Left ventricle myocardium superior (tissue), 1 donor: ENCODE measurements at places on chromosomes 2 and 18.

- DNase-seq: no peak
Observed at GRCh38 chr2:39991298-39991697, 212.2 kb upstream of the THUMPD2 start.

DNA sequence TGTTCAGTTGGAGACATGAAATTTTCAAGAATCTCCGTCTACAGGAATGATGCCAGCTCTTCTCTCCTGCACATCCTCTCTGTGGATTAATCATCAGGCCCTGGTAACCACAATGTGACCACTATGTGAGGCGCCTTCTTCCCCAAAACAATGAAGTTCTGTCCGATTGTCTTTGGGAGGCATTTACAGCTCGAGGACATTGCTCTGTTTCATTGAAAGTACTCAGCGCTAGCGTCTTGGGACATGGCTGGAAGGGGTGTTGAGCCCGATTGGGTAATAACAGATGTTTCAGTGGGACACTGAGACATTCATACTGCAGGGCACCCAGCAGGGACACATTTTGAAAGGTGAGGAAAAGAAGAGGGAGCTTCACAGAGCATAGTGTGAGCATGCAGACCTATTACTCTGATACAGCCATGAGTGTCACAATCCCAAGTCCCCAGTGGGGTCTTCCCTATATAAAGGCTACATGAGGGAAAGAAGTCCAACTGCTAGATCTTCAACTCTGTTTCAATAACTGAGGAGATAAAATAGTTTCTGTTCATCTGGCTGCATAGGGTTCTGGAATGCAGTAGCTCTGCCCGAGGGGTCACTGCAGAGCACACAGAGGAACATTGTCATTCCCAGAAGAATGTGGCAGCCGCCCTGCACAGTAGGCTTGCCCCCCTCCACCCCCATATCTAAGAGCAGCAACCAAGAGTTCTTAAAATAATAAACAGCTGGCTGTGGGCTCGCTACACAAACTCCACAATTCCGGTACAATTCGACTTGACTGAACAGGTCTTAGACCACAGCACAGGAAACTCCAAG lies 237.3 kb downstream of the OSR1 start:
- peak; percentile 47 for DNase-seq

DNA sequence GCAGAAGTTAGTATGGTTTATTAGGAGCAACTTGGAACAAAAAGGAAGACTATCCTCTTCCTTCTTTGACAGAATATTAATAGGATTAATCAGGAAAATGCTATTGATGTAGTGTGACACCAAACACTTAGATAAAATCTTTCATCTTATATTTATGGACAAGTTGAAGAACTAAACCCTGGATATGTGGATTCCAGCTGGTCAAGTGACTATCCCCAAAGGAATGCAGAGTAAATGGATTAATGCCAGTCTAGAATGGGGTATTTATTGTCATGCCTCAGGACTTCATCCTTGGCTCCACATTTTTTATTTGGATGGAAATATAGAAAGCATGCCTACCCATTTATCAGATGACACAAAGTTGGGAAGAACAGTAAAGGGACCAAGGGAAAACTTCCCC lies 124.0 kb upstream of the TTC39C start:
- DNase-seq: no peak

DNA sequence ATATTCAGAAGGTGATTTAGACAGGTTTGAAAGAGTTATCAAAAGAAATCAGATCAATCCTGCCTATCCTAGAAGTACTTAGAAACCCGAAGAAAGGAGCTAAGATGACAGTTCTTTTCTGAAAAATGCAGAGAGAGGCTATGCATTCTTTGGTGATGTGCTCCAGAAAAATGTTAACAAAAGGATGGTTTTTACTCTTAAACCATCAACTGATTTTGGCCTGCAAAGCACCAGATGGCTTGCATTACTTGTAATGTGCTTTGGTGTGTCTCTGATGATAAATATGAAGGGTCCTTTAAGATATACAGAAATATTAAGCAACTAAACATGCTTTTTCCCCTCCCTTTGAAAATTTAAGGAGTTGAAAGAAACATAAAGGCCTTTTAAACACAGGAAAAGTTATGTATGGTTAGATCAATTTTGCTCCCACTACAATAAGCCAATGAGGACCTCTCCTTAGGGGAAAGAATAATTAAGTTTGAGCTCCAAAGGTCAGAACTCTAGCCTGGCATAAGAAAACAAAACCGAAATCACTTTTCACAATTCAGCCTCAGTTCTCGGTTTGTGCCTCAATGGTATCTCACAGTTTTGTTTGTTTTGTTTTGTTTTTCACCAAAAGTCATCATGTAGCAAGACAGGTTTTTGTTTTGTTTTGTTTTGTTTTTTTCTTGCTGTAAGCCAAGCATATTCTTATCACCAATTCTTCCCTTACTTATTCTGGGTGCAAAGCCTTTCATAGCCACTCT lies 302.4 kb upstream of the NT5C1B start:
- no peak for DNase-seq

DNA sequence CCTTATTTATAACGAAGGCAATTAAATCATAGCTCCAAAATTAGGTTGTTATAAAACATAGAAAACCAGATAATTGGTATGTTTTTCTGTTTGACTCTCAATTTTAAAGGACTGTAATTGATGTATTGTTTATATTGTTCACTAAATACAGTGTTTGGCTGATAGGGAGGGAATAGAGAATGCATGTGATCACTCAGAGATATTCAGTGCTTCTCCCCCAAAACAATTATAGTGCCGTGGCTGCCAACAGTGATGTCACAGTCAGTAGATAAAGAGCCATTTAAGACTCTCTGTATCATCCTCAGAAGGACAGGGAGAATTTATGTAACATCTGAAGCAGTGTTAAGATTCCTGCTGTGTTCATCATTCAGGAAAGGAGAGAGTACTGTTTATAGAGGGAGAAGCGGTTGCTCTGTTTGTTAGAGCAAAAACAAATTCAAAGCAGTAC lies 69.6 kb downstream of the PHLPP1 start:
- peak; percentile 37 for DNase-seq

DNA sequence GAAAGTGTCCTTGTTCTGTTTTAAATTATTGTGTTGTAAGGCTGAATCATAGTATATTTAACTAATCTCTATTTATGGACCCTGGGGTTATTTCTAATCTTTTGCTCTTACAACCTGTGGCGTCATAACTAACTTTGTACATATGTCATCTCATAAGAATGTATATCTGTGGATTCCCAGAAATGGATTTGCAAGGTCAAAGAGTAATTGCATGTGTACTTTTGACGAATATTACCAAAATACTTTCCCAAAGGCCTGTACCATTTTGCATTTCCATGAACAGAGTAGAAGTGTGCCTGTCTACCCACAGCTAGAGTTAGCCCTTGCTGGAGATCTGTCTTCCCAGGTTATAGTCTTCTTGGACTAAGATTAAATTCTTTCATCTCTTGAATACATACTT lies 42.8 kb downstream of the SEMA4F start:
- DNase-seq: no peak

GRCh38 chr2:133977405-133977804 lies 276.5 kb upstream of the MGAT5 start:
- no peak for DNase-seq

DNA sequence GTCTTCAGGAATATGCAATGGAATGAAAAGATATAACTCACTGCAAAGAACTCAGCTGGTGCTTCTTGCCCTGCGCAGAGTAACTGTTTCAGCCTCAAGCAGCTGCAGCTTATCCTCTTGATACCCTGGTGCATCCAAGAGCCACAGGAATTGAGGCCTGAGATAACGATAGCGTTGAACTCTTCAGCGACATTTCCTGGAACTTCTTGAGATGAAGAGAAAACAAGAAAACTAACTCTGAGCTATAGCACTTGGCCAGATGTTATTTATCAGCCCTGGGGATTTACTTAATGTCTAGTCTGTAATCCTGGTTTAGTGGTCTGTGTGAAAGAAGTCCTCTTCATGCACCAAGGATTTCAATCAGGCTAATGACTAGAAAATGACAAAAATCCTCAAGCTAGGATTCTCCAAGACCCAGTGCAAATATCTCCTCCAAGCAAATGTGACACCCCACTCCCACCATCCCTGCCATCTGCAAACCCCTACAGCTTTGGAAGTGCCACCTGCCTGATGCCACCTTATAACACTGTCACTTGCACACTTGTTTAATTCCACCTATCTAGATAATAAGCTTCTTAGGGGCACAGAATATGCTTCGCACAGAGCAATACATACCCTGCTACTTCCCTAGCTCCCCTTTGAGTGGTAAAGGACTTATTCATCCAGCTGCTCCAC lies 40.6 kb downstream of the EHD3 start:
- no peak for DNase-seq

- DNase-seq: no peak
Observed at GRCh38 chr2:74507926-74508520, 528 bp upstream of the PCGF1 start.

DNA sequence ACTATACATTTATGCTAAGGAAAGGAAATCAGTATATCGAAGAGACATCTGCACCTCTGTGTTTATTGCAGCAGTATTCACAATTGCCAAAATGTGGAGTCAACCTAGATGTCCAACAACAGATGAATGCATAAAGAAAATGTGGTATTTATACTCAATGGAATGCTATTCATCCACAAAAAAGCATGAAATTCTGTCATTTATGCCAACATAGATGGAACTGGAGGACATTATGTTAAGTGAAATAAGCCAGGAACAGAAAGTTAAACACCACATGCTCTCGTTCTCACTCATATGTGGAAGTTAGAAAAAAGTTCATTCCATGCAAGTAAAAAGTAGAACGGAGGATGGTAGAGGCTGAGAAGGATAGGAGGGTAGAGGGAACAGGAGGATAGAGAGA lies 59.5 kb downstream of the TWSG1 start:
- no peak for DNase-seq

DNA sequence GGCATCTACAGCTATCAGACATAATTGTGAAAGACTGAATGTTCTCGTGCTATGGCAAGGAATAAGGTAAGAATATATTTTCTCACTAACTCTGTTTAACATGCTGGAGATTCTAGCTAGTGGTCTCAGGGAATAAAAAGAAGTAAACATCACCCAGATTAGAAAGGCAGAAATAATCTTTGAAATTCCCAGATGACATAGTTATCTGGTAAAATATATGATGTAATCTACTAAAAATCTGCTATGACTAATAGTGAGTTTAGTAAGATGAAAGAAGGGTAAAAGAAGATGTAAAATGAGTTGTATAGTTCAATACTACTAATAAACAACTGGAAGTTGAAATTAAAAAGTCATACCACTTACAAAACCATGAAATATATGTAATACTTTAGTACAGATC lies 134.2 kb downstream of the DSC3 start:
- no peak for DNase-seq

- DNase-seq: no peak
Observed at GRCh38 chr2:118657466-118657865, 190.0 kb downstream of the EN1 start.

DNA sequence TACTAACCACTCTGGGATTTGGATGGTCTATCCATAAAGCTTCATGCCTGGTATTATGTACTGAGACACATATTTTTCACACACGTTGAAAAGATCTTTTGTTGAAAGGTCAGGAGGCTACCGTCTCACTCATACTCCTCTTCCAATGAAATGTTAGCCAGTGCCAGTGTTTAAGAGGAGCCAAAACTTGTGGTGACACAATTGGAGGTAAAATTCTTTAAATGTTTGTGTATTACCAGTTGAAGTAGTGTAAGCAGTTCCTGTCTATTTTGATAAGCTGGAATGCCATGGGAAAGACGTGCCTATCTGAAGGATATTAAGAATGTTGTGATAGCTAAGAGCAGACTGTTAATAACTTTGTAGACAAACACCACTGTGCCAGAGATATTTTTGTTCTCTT lies 32.1 kb downstream of the MARCHF7 start:
- no peak for DNase-seq

GRCh38 chr2:96136129-96136720 lies 2.1 kb downstream of the ASTL start:
- DNase-seq: peak; percentile 22
